ENCODE measurements at places on chromosomes 4 and X.
A peak's percentile ranks its signal among the peaks of the same experiment; 100 is the strongest.

DNA sequence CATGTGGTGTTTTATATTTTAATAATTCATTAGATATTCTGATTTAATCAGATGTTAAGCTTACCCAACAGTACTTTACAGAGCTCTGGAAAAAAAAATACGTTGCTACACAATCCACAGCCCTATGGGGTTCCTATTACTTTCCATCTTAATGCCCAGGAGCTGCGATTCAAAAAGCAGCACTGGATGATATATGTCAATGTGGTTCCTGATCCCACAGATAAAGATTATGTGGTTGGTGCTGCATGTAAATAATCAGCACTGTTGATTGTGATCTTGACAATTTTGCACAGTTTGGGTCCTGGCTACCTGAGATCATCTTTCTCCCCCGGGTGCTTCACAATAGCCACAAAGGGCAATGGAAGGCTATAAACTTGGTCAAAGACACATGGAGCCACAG, 72.7 kb upstream of the DCLK2 start:
- no peak for DNase-seq

DNA sequence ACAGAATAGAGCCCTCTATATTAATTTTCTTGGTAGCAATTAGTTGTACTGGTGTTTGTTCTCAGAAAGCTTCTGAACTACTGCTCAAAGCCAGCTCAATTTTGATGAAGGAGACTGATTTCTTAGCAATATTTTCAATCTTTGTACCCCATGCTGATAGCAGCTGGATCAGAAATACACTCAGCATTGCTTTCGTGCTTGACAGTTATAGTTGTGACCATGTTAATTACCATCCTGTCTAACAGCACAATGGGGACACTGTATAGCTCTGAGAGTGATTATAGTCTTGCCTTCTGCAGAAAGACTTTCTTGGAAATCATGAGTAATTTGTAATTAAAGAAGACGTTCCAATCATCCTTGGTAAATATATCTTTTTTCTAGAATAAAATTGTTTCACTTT, 79.7 kb upstream of the GNPDA2 start:
- DNase-seq = no peak

DNA sequence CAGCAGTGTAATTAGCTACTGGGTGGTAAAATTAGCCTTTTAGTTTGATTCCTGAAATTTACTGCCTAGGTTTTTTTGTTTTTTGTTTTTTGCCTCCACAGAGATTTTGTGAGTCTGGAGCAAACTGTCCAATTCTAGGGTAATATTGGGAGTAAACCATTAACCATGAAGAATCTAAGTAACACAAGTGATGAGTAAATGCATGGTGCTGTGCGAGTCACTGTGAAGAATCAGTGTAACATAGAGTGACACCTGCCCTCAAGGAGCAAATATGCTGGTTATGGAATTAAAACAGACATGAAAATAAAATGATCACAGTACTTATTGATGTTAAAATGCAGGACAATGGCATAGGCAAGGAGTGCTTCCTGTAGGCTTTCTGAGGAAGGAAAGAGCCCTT, 60.1 kb downstream of the LRP2BP start:
- DNase-seq = no peak

- DNase-seq = no peak
These were observed 229.5 kb downstream of the AFAP1 start for GRCh38 chr4:7710126-7710525.

- DNase-seq = no peak
These were observed 96.0 kb downstream of the CBR4 start for GRCh38 chr4:168914095-168914494.

GRCh38 chr4:113125418-113125817, 76.0 kb downstream of the ANK2 start:
- DNase-seq = no peak

GRCh38 chrX:82320569-82320968, 1118.7 kb downstream of the SH3BGRL start:
- no peak for DNase-seq

DNA sequence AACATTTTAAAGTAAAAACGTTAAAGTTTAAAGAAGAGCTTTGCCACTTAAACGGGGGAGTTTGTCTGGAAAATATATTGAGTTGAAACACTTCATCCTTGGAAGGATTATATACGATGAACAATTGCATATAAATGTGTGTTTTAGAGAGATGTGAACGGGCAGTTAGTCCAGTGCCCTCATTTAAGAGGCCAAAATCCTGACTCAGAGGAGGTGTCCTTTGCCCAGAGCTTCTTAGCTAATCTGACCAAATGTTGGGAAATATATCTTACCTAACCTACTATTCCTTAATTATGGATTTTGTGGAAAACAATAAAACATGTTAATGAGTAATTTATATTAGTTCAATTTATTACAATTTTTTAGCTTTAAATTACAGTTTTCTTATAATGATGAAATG, 327.2 kb upstream of the DIPK2B start:
- DNase-seq = no peak

- DNase-seq = no peak
These were observed 52.4 kb downstream of the MAPK10 start for GRCh38 chr4:86307432-86307831.

DNA sequence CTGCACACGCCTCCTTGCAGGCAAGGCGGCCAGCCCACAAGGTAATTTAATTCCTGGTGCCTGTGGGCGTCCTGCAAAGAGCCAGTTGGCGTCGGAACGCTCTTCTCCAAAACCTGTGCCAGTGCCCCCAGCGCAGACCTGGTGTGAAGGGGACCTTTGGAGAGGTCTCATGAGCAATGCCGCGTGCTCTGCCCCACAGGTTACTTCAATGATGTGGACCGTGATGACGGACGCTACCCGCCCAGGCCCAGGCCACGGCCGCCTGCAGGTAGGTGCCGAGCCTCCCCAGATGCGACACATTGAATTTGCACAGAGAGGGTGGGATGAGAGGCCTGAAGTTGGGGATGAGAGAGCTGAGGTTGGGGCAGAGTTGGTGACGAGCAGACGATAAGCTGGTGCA, 34.4 kb upstream of the GYG2 start:
- no peak for DNase-seq

GRCh38 chr4:87843936-87844335, 11.2 kb downstream of the MEPE start:
- no peak for DNase-seq

DNA sequence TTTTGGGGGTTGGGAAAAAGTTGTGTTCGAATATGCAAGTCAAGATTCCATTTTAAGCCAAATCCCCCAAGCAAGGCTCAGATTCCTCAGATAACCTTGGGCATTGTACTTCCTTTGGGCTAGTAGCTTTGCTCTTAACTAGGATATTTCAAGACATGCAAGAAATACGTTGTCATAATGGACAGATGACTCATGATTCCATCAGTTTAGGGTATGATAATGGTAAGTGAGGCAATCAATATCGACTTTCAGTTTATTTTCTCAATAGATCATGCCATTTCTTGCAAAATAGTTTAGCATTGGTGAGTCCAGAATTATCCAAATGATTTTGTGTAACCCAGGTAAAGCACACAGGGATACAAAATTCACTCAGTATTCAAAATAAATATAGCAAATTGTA, 25.4 kb downstream of the CFAP299 start:
- DNase-seq = no peak

- no peak for DNase-seq
These were observed 170.1 kb downstream of the ATP10D start for GRCh38 chr4:47654972-47655693.

DNA sequence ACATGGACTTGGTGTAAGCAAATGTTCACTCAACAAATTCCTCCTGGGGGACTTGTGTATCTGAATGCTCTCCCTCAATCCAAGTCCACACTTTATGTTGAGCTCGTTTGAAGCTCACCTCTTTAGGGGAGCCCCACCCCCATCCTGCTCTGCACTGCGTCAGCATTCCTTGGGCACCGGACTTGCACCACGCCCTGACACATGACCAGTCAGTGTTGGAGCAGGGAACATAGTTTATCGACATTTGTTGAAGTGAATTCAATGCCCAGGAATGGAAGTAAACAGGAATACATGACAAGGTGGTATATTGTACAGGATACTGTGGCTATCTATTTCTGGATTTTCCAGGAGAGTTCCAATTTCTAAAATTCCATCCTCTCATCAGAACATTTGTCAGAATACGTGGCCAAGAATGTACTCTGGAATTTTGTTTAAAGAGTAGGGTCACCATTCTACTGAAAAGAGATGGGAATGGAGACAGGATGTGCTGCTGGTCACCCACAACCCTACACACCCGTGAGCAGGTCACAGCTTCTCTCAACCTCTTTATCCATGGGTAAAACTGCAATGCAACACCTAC, 60.0 kb upstream of the LNX1 start:
- no peak for DNase-seq

- no peak for DNase-seq
These were observed 368.0 kb upstream of the TECRL start for GRCh38 chr4:64777286-64777685.

DNA sequence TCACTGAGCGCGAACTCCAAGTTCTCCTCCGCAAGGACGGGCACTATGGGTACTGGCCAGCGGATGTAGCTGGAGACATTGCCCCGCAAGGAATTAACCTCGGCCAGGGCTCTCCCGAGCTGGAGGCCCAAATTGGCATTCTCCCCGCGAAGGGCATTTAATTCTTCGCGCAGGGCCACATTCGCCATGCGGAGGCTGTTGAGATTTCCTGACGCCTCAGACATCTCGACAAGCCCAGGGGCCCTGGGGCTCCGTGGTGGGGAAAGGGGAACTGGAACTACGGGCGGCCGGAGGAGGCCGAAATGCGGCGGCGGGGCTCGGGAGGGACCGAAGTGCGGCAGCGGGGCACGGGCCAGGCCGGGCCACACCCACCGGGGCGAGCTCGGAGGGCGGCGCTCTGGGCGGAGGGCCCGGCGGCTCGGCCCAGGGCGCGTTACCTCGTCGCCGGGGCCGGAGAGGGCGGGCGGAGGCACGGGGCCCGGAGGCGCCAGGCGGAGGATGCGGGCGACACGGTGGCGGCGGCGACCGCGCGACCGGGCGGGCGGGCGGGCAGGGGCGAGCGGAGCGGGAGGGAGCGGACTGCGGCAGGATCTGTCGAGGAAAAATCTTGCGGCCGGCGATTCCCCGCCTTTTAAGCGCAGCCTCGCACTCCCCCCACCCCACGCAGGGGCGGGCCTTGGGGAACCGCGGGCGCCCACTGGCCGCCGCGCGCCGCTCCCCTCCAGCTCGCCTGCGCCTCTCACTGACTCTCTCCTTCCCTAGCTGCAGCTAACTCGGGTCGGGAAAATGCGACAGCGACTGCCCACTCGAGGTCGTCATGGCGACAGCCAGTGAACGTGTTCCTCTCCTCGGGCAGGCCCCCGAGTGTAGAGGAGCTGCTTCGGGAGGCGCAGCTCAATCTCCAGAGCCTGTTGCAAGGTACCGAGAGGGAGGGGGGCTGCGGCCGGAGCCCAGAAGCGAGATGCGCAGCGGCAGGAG, at the start of gene RTL5:
RTL5 (minus strand) TSS at position 599 of the 978 bp plus-strand sequence.
- DNase-seq = peak; percentile 58

DNA sequence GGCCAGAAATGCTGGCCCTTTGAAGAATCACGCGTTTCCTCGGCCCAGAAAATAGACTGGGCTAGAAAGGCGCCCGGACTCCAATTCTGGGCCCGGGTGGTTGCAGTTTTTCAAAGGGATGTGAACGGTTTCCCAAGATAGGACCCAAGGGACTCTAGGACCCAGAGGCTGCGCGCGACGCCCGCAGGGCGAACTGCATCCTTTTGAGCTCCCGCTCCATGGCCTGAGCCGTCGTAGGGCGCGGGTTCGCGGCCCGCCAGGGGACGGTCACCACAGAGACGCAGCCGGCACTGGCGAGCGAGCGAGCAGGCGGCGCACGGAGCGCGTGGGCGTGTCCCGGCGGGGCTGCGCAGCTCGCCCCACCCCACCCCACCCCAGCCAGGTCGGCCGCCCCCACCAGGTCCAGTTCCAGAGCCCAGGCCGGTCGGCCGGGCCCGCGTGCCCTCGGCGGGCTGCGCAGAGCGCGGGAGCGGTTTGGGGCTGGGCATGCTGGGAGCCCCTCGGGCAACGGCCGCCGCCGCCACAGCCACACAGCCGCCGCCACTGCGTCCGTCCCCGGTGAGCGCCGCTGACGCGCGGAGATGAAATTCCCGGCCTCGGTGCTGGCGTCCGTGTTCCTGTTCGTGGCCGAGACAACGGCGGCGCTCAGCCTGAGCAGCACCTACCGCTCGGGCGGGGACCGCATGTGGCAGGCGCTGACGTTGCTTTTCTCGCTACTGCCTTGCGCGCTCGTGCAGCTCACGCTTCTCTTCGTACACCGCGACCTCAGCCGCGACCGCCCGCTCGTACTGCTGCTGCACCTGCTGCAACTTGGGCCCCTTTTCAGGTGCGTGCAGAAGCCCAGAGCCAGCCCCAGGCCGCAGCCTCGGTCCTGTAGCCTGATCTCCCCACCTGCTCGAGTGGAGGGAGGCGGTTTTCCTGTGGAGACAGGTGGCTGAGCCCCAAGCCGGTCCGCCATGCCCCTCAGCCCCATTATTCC, at the start of gene XK:
XK (plus strand) TSS at position 411 of the 979 bp plus-strand sequence; CDS start at position 582, 171 bp downstream.
- peak; percentile 20 for DNase-seq

- peak; percentile 61 for DNase-seq
These were observed 28.8 kb upstream of the SOWAHD start for GRCh38 chrX:119729408-119730201.

GRCh38 chrX:150845091-150845490, 53.4 kb downstream of the CD99L2 start:
- DNase-seq = no peak

GRCh38 chr4:128481752-128482480, 194.3 kb upstream of the PGRMC2 start:
- DNase-seq = no peak

GRCh38 chr4:41880840-41881831, 54.1 kb upstream of the TMEM33 start:
- DNase-seq = no peak

DNA sequence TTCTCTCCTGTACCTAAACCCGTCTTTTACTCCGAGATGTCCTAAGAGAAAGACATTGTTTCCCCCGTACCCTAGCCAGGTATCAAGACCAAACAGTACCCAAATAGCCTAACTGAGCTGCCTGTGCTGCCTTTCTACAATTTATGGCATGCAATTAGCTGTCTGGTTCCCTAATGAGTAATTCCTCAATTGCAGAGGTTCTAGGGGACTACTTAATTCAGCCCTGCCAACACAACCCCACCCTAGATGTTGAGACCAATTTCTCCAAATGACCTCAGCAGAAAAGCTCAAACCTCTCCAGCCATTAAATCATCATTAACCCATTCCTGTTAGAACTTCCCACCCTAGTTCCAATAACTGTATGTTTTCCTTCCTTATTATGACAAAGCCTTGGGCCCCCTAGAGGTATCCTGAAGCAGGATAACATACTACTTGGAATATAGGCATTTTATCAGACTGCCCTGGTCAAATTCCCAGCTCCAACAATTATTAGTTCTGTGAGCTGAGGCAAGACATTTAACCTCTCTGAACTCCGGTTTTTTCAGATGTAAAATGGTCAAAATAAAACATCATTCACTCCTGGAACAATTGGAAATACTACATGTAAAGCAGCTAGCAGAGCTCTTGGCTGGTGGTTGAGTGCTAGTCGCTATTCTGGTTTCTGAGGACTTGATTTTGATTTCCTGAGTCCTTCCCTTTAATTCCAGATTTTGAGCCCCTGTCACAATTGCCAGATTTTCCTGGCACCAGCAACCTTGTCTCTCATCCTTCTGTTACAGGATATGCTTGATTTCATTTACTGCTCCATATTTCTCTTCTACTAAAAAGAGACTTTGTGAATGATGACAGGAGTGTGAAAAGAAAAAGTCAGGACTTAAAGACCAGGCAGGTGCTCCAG, 244.6 kb upstream of the TENM3 start:
- no peak for DNase-seq
